ENCODE measurements at places on chromosomes 3 and 15. TPM values are rescaled to one million over a fixed set of nuclear protein-coding genes. Genes with fewer than 3 reads are reported as not detected.
A peak's percentile ranks its signal among the peaks of the same experiment; 100 is the strongest.

The ISG20 gene
- 120 TPM for total RNA-seq

DNA sequence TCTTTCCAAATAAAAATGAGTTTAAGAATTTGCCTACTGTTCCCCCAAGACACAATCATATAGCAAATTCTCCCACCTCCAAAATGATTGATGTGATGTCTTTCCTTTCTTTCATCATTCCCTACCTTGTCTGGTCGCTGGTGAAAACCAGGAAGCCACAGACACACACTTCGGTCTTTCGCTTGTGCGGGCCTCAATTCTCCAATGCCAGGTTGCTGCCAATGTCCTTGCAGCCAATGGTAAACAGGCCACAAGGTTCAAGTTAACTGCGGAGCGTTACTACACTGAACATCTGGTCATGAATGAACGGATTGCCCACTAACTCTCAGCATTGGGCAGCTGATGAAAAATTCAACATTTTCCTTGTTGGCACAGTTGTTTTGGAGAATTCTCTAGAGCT lies 192.2 kb downstream of the FOXP1 start:
- peaks cover 2% of the 10 kb centered on the region for H3K27me3 ChIP-seq
- no peak for DNase-seq
- H3K4me1 ChIP-seq: peaks cover 78% of the 10 kb centered on the region

- H3K36me3 ChIP-seq: peaks cover 14% of the 10 kb centered on the region
- H3K4me3 ChIP-seq: no peak overlapping the region
- H3K27ac ChIP-seq: no peak overlapping the region
- peaks cover 36% of the 10 kb centered on the region for H3K4me1 ChIP-seq
- no peak for DNase-seq
- H3K27me3 ChIP-seq: no peaks in the 10 kb centered on the region
Measured at GRCh38 chr3:63909431-63909830, 2.8 kb downstream of the SCAANT1 start.

GRCh38 chr3:182259579-182259978 lies 533.7 kb upstream of the ATP11B start:
- DNase-seq: no peak
- H3K27ac ChIP-seq: no peak overlapping the region
- H3K4me3 ChIP-seq: no peak overlapping the region
- H3K4me1 ChIP-seq: no peaks in the 10 kb centered on the region

The TNFSF10 gene
- total RNA-seq: 34.8 TPM

- H3K27me3 ChIP-seq: no peaks in the 10 kb centered on the region
- H3K36me3 ChIP-seq: no peaks in the 10 kb centered on the region
- no peak for DNase-seq
- no peaks in the 10 kb centered on the region for H3K4me1 ChIP-seq
- H3K27ac ChIP-seq: no peak overlapping the region
- H3K4me3 ChIP-seq: no peak overlapping the region
Measured at GRCh38 chr3:85081191-85081906, 122.6 kb downstream of the CADM2 start.

DNA sequence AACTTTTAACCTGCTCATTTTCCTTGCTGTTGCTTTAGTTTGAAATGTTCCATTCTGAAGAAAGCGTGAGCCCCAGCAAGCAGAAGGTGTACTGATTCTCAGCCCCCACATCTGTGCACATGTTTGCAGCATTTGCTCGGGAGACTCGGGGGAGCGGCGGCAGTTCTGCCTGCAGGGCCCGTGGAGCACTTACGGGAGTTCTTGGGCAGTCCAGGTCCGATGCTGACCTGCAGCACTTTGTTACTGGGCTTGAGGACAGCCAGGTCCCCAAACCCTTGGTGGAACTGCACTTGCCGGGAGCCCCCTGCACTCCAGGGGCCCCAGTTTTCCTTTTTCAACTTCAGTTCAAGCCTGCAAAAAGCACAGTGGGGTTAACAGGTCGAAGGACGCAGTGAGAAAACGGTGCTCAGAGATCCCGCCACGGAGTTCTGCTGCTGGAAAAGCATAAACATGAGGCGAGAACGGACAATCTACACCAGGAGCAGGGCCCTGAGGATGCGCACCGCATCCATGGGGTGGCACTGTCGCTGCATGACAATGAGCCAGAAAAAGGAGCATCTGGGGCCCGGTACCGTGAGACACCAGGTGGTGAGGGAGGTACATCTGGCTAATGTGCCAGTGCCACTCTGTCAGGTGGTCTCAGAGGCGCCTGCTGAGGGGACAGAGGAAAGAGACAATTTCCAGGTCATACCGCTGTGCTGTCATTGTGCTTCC lies 45.6 kb upstream of the LDHAL6B start:
- H3K4me3 ChIP-seq: no peak overlapping the region
- no peak overlapping the region for H3K27ac ChIP-seq
- no peaks in the 10 kb centered on the region for H3K4me1 ChIP-seq
- no peaks in the 10 kb centered on the region for H3K27me3 ChIP-seq
- peak; percentile 55 for DNase-seq
- H3K36me3 ChIP-seq: no peaks in the 10 kb centered on the region

GRCh38 chr15:59751552-59752413 lies 62.7 kb upstream of the BNIP2 start:
- no peak overlapping the region for H3K27ac ChIP-seq
- peaks cover 4% of the 10 kb centered on the region for H3K27me3 ChIP-seq
- H3K4me3 ChIP-seq: no peak overlapping the region
- peaks cover 5% of the 10 kb centered on the region for H3K4me1 ChIP-seq
- no peak for DNase-seq

The MBNL1 gene
- 317 TPM for total RNA-seq

DNA sequence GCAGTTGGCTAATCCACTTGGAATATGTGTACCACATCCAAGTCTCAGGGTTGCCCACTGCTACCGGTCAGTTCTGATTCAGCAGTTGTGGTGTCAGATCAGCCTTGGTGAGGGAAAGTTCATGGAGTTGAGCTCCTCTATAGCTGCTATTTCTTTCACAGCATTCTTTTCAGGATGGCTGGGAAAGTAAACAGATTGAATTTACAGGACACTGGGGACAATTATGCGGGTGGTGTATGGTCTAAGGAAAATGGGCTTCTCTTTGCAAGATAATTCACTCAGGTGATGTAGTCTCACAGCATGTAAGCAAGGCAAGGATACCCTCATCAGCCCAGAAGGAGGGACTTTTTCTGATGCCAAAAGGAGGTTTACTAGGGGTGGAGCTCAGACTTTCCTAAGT lies 249.9 kb downstream of the DOCK3 start:
- DNase-seq: no peak
- peaks cover 8% of the 10 kb centered on the region for H3K27me3 ChIP-seq
- no peak overlapping the region for H3K4me3 ChIP-seq
- H3K36me3 ChIP-seq: no peaks in the 10 kb centered on the region
- H3K27ac ChIP-seq: no peak overlapping the region

DNA sequence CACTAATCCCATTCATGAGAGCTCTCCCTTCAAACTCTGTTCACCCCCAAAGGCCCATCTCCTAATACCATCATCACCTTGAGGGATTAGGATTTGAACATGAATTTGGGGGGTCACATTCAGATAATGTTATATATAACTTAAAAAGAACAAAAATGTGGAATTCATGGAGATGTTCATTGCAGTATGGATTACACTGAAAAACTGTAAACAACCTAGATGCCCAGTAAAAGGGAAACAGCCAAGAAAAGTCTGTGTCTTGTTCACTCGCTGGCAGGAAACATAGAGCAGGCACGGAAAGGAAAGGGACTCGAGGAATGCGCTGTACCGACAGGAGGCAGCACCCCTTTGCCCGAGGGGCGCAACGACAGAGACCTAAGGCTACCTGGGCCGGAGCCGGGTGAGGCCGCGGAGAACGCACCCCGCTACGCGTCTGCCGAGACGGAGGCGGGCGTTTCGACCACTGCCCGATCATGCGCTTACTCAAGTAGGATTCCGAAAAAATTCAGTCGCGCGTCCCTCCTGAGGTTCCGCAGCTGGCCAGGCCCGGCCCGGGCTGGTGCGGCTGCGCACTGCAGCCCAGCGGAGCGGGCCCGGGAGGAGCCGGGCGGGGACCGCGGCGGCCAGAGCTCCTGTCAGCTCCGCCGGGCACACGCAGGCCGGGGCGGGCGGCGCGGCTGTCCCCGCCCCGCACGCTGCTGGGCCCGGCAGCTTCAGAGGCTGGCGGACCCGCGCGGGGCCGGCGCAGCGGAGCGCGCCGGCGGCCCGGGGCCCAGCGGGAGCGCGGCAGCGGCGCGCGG lies 862 bp upstream of the MAN2A2 start:
- peaks cover 21% of the 10 kb centered on the region for H3K36me3 ChIP-seq
- no peaks in the 10 kb centered on the region for H3K27me3 ChIP-seq
- peak overlapping the region; percentile 81 for H3K4me3 ChIP-seq
- peak overlapping the region; percentile 88 for H3K27ac ChIP-seq
- peaks cover 16% of the 10 kb centered on the region for H3K4me1 ChIP-seq
- peak; percentile 83 for DNase-seq

DNA sequence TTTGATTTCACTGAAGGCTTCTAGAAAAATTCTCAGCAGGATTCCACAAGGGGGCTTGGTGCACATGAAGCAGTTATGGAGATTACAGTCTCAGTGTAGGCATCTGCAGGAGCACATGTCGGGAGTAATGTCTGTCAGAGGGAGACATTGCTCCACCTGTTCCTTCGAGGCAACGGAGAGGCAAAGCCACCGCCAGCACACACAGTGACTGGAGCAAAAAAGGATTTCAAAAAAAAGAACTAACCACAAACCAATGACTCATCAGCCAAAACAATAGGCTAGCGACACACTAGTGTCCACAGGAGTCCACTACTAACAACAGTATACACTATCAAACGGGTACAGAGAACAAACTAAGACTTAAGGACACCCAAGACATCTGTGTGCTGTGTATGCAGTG lies 68.9 kb downstream of the NPTN start:
- H3K27me3 ChIP-seq: no peaks in the 10 kb centered on the region
- H3K36me3 ChIP-seq: peaks cover 13% of the 10 kb centered on the region
- DNase-seq: no peak
- H3K4me3 ChIP-seq: no peak overlapping the region
- H3K4me1 ChIP-seq: no peaks in the 10 kb centered on the region

DNA sequence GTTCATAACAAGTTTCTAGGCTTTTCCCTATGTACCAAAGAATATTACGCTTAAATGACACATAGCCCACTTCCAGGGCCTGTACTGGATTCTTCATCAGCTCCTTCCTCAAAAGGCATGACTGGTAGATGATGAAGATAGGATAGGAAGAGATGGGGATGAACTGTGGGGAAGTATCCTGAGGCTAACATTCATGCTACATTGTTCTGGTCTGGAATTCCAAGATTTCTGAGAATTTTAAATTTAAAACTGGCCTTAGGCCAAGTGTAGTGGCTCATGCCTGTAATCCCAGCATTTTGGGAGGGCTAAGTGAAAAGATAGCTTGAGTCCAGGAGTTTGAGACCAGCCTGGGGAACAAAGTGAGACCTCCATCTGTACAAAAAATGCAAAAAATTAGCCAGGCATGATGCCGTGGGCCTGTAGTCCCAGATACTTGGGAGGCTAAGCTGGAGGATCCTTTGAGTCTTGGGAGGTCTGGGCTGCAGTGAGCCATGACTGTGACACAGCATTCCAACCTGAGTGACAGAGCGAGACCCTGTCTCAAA lies 160.1 kb upstream of the PLAAT1 start:
- H3K4me3 ChIP-seq: no peak overlapping the region
- no peak for DNase-seq
- no peak overlapping the region for H3K27ac ChIP-seq

GRCh38 chr3:20924646-20925385 lies 738.8 kb upstream of the SGO1 start:
- no peaks in the 10 kb centered on the region for H3K27me3 ChIP-seq
- H3K27ac ChIP-seq: no peak overlapping the region
- no peak overlapping the region for H3K4me3 ChIP-seq
- DNase-seq: no peak
- H3K36me3 ChIP-seq: no peaks in the 10 kb centered on the region

DNA sequence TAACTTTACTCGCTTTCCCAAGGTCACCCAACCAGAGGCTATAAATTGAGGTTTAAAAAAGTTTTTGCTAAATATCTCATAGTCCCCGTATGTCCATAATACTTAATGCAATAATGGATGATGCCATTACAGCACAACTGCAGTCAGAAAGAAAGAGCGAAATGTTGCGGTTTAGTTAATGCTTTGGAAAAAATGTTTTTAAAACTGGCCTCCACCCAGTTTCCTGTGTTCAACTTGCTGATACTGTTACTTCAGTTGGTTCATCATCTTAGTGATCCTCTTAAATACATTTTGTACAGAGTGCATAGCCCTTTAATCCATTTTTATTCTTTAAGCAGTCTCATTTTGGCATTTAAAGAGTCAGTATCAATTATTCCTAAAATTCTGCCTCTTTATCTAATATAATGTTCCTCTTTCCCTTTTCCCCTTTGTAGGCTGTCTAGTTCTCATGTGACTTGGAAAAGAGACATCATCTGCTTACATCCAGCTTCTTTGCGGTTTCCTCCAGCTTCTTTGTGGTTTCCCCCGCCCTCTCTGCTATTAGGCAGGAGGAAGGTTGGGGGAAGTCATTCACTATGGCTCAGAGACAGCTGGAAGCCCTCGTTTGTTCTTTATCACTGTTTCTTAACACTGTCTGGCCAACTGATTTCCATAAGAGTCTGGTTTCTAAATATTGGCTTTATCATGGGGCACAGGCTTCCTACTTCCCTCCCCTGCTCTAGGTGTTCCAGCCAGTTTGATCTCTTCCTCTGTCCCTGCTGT lies 154.3 kb downstream of the GOLIM4 start:
- H3K4me1 ChIP-seq: no peaks in the 10 kb centered on the region
- H3K27me3 ChIP-seq: peaks cover 11% of the 10 kb centered on the region
- no peak overlapping the region for H3K27ac ChIP-seq
- H3K4me3 ChIP-seq: no peak overlapping the region

The SLCO3A1 gene
- total RNA-seq: 5.8 TPM

GRCh38 chr15:92613841-92614240 lies 41.7 kb downstream of the FAM174B start:
- DNase-seq: no peak
- no peak overlapping the region for H3K27ac ChIP-seq
- H3K4me3 ChIP-seq: no peak overlapping the region
- H3K4me1 ChIP-seq: no peaks in the 10 kb centered on the region
- no peaks in the 10 kb centered on the region for H3K27me3 ChIP-seq

GRCh38 chr3:105504440-105504951 lies 137.8 kb downstream of the ALCAM start:
- peaks cover 7% of the 10 kb centered on the region for H3K27me3 ChIP-seq
- no peaks in the 10 kb centered on the region for H3K4me1 ChIP-seq
- no peaks in the 10 kb centered on the region for H3K36me3 ChIP-seq
- DNase-seq: no peak
- no peak overlapping the region for H3K4me3 ChIP-seq

DNA sequence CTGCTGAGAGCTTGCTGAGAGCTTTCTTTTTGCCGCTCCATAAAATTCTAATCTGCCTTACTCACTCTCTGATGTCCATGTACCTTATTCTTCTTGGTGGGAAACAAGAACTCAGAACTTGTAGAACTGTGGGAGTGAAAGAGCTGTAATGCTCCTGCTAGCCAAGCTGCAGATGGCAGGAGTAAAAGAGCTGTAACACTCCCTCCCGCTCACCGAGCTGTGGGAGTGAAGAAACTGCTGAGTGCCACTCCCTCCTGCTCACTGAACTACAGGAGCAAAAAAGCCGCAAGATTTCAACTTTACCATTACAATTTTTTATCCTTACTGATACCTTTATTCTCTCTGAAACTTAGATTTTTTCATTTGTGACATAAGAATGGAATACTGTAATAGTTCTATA lies 199.1 kb downstream of the SI start:
- no peaks in the 10 kb centered on the region for H3K27me3 ChIP-seq
- H3K4me1 ChIP-seq: no peaks in the 10 kb centered on the region
- no peak for DNase-seq
- no peaks in the 10 kb centered on the region for H3K36me3 ChIP-seq

GRCh38 chr3:48247401-48247811 lies 6.5 kb downstream of the ZNF589 start:
- peaks cover 35% of the 10 kb centered on the region for H3K4me1 ChIP-seq
- DNase-seq: peak; percentile 22
- H3K27ac ChIP-seq: peak overlapping the region; percentile 88
- H3K4me3 ChIP-seq: no peak overlapping the region

- DNase-seq: no peak
- no peak overlapping the region for H3K4me3 ChIP-seq
- no peaks in the 10 kb centered on the region for H3K27me3 ChIP-seq
- H3K27ac ChIP-seq: no peak overlapping the region
Measured at GRCh38 chr3:174957551-174958001, 98.4 kb downstream of the NAALADL2 start.

Data from activated CD4-positive, alpha-beta T cell treated with anti-CD3 and anti-CD28 coated beads for 36 hours (primary cell).